NCI-H82 (cell line): ENCODE measurements at places on chromosomes 5 and 9.

GRCh38 chr5:154542000-154542399 is 64.0 kb upstream of the HAND1 start:
- no peak for DNase-seq

DNA sequence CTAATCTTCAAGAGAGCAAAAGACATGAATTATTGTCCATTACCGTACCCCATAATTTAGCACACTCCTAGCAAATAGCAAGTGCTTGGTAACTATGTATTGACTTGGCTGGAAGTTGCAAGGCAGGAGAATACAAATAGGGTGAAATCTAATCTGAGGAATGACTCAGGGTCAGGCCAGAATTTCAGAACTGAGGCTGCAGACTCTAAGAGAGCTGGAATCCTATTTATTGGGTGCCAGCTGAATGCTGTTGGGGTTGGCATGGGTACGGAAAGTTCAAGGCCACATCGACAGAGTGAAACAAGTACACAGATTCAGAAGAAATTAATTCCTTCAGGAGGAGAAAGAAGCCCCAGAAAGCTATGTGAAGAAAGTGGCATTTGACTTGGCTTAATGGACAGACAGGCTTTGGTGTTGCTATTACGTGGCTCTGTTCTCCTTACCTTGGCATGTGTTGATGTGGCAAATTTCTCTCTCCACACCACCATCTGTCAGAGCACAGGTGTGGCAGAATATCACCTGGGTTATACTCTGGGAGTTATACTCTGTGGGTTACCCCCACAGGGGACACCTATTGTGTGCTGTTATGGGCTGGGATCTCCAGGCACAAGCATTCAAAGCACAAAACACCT is 20.9 kb upstream of the ASTN2 start:
- no peak for DNase-seq

DNA sequence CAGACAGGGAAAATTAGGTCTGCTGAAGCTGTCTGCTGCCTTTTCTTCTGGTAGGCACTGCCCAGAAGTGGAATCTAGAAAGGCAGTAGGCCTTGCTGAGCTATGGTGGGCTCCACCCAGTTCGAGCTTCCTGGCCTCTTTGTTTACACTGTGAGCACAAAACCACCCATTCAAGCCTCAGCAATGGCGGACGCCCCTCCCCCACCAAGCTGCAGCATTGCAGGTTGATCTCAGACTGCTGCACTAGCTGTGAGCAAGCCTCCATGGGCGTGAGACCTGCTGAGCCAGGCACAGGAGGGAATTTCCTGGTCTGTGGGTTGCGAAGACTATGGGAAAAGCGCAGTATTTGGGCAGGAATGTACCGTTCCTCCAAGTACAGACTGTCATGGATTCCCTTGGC is 18.5 kb downstream of the AGTPBP1 start:
- DNase-seq = no peak

- DNase-seq = no peak
Measured at GRCh38 chr5:133328800-133329199, 277.0 kb downstream of the HSPA4 start.

DNA sequence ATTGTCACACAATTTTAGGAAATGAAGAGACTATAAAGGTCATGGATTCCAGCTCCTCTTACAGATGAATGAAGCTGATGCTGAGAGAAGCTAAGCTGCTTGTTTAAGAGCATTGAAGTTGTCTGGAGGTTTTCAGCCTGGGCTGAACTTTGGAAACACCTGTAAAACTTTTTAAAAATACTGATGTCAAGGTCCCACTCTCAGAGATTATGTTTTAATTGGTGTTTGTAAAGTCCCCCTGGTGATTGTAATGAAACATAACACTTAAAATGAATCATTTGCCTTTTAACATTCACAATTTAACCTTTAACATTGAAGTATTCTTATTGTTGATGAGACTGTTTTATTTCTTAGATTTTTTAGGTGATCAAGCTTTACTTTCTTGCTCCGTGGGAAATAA is 16.4 kb downstream of the RAD23B start:
- no peak for DNase-seq

GRCh38 chr9:111094433-111094924 is 56.2 kb upstream of the LPAR1 start:
- DNase-seq = no peak

GRCh38 chr5:138138949-138139780 is at the start of gene NME5:
TSS of gene NME5 (minus strand) at chr5:138139428. CDS start at chr5:138138780, 648 bp downstream.
- peak; percentile 66 for DNase-seq

GRCh38 chr9:19788614-19789271 is at the start of gene SLC24A2:
TSS of gene SLC24A2 (minus strand) at chr9:19789037.
- DNase-seq = peak; percentile 47

- peak; percentile 89 for DNase-seq
Measured at GRCh38 chr9:131590907-131591844, 45.9 kb downstream of the PRRT1B start.

- DNase-seq = no peak
Measured at GRCh38 chr9:1712861-1713450, 302.2 kb upstream of the SMARCA2 start.

DNA sequence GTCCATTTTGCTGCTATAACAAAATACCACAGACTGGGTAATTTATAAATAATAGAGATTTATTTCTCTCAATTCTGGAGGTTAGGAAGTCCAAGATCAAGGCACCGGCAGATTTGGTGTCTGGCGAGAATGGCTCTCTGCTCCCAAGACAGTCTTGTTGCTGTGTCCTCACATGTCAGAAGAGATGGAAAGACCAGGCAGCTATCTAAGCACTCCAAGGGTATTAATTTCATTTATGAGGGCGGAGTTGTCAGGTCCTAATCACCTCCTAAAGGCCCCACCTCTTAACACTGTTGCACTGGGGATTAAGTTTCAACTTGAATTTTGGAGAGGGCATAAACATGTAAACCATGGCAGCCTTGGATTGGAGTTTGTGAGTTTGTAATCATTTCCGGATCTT is 30.3 kb downstream of the ADCY2 start:
- peak; percentile 4 for DNase-seq

GRCh38 chr9:2967766-2968165 is 123.9 kb upstream of the PUM3 start:
- no peak for DNase-seq

GRCh38 chr5:171535162-171535561 is 115.7 kb downstream of the FGF18 start:
- DNase-seq = no peak
